ENCODE measurements at places on chromosomes 12 and 14. TPM values are rescaled to one million over a fixed set of nuclear protein-coding genes. Genes with fewer than 3 reads are reported as not detected.

- no peak for DNase-seq
These were observed 279.1 kb downstream of the BTG1 start for GRCh38 chr12:91866566-91866965.

ART4 gene
- total RNA-seq, result not detected

DNA sequence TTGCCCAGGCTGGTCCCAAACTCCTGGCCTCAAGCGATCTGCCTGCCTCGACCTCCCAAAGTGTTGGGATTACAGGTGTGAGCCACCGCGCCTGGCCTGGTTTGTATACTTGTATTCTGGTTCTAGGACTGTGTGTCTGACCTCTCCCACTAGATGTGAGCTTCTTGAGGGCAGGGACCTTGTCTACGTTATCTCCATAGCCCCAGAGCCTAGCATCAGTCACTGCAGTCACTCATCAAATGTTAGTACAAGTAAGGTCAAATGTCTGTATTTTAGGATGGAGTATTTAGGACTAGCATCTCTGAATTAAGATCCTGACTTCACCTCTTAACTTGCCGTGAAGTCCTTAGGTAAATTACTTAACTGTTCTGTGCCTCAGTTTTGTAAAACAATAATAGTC lies 2.9 kb downstream of the RILPL2 start:
- no peak for DNase-seq

DNA sequence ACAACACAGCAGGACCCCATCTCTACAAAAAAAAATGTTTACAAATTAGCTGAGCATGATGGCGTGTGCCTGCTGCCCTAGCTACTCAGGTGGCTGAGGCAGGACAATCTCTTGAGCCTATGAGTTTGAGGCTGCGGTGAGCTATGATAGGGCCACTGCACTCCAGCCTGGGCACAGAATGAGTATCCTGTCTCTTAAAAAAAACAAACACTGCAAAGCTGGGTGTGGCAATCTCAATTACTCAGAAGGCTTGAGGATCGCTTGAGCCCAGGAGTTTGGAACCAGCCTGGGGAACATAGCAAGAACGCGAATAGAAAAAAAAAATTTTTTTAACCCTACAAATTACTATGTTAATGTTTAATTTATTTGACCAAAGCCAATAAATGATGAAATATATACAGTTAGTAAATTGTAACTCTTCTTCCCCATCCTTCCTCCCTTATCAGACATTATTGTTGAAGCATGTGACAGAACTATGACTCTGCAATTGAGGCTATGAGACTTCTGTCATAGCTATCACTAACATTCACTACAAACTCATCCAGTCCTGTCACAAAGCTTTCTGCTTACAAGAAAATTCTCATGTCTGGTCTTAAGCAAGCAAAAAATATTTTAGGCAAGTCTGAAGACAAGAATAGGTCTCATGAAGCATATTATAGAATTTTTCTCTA lies 9.8 kb downstream of the BTBD7 start:
- DNase-seq, result no peak

DNA sequence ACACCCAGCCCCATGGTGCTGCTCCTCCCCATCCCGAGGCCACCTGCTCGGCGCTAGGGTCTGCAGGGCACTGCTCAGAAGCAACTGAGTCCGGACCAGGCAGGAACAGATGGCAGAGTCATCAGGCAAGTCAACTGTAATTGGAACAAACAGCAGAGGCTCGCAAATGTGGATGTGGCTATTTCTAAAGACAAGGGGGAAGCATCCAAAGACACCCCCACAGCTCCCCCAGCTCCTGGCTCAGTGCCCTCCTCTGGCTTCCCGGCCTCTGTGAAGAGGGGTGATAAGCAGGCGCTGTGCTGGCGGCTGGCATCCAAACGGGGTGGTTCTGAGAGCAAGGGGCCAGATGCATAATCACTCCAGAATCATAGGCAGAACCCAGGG lies 125.6 kb downstream of the PIWIL1 start:
- DNase-seq, result no peak

ANKS1B gene
- 0.18 TPM for total RNA-seq

DNA sequence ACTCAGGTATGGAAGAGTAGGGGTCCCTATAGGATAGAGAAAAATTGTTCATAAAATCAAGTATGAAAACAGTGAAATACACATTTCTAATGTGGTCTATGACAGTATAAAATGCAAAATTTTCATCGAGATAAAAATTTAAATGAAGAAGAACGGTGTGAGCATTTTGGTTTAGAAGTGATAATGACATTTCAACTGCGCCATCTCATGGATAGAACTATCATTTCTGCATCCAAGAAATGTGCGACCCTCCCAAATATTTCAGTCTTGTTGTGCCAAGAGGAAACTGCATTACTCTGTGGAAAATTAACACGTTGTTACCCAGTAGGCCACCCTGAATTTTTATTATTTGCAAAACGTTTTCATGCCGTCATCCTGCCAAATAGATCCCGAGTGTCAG lies 108.8 kb downstream of the CRACR2A start:
- DNase-seq, result no peak

DNA sequence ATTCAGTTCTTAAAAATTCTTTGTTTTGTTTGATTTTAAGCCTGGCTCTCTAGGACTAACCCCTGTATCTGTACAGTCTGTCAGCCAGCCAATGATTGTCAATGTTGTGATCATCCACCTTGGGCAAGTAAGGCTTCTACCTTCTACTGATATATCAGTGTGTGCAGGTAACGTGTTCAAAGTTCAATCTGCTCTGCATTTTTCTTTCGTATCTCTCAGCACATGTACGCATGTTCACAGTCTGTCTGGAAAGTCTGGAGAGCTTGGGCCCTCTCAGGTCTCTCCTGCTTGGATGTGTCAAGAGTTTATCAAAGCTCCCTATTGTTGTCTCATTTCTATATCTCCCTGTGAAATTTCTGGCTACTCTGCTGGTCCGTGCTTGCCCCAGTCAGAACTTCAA lies 138.6 kb upstream of the VRK1 start:
- no peak for DNase-seq

ESRRB gene
- not detected for total RNA-seq

GRCh38 chr12:120690978-120691377 lies 4.0 kb downstream of the MLEC start:
- no peak for DNase-seq

DNA sequence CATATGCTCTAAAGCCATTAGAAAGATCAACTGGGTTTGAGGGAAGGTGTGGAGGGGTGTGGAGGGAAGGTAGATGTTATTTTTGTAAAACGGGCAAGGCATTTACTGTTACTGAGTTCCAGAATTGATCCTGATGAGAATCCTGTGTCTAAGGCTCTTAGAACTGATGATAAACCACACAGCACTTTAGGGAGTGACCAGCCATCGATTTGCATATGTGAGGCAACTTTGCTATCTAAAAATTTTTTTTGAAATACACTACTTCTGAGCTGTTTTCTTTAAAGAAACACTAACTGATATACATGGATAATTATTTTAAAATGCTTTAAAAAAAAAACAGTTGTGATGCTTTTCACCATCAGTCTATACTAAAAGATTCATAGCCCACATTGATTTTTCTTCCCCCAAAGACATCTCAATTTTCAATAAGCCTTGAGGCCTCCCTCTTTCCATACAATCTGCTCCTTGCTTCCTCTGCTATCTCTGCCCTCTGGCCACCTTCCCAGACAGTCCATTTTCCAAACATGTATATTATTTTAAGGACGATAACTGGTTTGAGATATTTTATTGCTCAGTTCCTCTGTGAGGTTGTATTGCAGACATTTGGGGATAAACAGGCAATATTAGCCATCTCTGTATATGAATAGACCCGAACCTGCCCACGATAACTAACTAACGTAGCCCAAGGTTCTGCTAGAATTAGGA lies 265.9 kb downstream of the EFCAB11 start:
- DNase-seq, result peak; percentile 37

DNA sequence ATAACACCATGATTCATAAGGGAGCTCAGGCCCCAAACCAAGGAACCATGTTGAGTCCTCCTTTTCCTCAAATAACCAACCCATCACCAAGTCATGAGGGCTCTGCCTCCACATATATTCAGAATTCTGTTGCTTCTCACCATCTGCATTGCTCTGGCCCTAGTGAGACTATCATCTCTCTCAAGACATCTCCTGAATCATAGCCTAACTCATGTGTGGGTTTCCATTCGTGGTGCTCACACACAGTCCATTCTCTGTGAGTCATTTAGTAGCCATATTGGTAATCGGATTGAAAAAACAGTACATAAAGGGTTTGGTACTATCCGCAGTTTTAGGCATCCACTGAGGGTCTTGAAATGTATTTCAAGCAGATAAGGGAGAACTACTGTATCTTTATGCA lies 5.1 kb upstream of the SLC38A2 start:
- DNase-seq, result peak; percentile 72

GRCh38 chr14:50839048-50839447 lies 8.1 kb upstream of the NIN start:
- peak; percentile 46 for DNase-seq

GRCh38 chr12:16606201-16606849 lies 363 bp upstream of the LMO3 start:
- peak; percentile 27 for DNase-seq

ERP27 gene
- not detected for total RNA-seq

DDX54 gene
- 24.4 TPM for total RNA-seq

GRCh38 chr12:68901551-68901950 lies 31.4 kb downstream of the CPM start:
- DNase-seq, result no peak

All from IMR-90 (cell line).